ENCODE measurements at places on chromosomes 2 and 18.

DNA sequence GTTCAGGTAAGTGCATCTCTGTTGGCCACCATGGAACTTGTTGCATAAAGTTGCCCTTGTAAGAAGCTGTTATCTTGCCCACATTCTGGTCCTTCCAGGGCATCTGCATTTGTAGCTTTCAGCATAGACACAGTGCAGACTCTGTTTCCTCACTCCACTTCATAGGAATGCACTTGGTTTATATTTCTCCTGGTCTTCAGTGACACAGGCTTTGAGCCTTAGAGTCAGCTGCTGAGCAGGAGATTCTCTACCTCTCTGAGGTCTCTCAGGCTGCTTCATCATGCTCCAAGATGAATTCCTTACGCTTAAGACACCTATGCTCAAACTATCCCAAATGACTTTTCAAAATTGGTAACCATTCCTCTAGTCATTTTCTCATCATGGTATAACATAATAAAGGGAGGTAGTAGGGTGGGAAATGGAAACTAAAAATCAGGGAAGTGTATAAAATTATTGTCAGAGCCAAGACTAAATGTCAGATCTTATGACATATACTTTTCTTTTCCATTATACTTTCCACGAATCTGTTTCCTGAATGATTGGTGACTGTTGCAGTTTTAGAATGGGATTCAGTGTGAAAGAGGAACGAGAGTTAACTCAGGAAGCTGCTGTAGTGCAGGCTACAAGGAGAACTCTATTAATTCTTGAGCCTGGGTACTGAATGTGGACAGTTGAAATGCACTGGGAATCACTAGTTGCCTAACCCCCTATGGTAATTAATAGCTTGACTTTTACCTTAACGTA lies 72.0 kb downstream of the GALNT1 start:
- no peak for DNase-seq

DNA sequence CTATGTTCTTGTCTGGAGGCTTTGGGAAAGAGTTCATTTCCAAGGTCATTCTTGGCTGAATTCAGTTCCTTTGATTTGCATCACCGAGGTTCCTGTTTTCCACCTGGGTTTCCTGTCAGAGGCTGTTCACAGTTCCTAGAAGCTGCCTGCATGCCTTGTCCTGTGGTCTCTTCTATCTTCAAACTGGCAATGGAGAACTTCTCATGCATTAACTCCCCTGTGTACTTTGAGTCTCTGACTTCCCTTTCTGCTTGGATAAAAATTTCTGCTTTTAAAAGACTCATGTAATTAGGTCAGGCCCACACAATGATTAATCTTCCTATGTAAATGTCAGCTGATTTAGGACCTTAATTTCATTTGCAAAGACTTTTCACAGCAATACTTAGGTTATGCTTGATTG lies 499.3 kb upstream of the FANCL start:
- no peak for DNase-seq

DNA sequence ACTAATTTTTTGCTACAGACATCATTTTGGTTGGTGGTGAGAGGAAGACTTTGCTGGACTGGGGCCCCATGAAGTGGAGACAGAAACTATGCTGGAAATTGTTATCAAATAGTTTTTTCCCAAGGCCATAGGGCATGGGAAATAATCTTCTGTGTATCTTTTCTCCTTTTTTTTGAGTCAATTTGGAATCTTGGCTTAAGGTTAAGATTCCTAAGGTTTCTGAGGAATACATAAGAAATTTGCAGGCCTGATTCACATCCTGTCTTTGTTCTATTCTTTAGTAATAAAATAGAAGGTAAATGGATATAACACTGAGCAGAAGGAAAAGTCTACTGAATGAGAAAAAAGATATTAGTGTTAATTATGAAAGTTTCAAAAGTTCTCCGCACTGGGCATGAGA lies 16.6 kb downstream of the SMC6 start:
- no peak for DNase-seq

- DNase-seq, result no peak
Measured at GRCh38 chr2:97728091-97728731, 14.8 kb downstream of the ZAP70 start.

- DNase-seq, result no peak
Measured at GRCh38 chr18:67932271-67932670, 415.8 kb upstream of the DSEL start.

GRCh38 chr2:201313362-201313761 lies 43.8 kb downstream of the FLACC1 start:
- DNase-seq, result no peak

DNA sequence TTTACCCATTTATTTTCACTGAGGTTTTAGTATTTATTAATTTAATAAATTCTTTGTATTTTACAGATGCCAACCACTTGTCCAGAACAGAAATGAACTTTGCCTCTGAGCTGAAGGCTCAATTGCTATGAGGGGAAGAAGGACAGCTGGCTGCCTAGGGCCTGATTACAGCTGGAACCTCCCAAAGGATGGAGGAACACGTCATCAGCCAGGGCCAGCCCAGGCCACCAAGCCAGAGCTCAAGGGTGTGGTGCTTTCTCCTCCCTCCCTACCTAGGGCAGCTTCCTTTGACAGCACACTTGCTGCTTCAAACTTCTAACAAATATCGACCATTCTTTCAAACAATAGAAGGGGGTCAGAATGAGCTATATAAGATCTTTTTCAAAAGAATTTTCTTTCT lies 19.7 kb upstream of the RIOK3 start:
- DNase-seq, result no peak

GRCh38 chr18:8463791-8464190 lies 145.4 kb upstream of the RAB12 start:
- no peak for DNase-seq

DNA sequence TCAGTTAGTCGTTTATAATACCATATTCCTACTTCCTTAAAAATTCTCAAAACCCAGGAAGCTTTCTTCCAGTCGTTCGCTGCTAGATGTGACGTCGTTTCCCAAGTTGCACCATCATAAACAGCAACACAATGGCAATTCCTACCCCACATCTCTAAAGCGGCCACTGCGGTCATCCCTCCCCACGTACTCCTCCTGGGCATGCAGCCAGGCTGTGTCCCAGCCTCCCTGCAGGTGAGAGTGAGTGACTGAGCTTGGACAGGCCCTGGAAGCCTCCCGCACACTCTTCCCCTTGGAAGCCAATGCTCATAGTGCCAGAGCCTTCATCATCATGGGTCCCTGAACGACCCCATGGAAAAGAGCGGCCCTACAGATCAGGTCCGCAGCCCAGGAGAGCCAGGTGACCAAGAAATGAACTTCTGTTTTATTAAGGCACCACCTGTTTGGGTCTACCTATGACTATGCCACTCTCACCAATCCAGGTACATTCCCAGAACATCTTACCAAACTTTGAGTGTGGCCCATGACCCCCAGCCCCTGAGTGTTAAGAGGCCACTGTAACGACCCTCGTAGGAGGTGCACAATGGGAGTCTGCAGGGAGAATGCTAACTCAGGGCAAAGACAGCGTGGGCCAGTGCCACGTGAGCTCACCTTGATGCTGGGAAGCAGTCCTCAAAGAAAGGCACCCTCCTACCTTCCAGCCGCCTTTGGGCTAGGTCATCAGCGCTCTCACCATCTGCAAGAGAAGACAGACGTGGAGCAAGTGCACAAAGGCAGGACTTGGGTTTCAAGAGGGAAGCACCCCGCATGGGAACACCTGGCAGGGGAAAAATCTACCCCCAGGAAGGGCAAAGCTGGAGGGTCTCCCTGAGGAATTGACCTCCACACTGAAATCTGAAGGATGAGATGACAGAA lies 74.7 kb upstream of the RAB6C start:
- DNase-seq, result no peak

DNA sequence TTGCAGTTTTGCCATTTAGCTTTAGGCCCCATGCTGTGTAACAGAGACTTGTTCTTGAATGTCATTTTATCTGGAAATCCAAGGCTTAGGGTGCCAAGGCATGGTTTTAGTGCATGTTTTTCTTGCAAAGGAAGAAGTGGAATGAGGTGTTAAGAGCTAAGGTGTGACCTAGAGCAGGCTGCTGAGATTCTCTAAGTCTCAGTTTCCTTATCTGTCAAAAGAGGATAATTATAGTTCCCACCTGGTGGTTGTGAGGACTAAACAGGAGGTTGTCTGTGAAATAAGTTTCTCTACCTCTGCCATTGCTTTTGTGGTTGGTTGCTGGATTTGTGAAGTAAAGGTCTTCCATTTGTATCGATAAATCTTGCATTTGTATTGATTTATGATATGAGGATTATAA lies 82.0 kb downstream of the TANC1 start:
- no peak for DNase-seq

- DNase-seq, result no peak
Measured at GRCh38 chr2:13227578-13227977, 510.8 kb downstream of the TRIB2 start.

DNA sequence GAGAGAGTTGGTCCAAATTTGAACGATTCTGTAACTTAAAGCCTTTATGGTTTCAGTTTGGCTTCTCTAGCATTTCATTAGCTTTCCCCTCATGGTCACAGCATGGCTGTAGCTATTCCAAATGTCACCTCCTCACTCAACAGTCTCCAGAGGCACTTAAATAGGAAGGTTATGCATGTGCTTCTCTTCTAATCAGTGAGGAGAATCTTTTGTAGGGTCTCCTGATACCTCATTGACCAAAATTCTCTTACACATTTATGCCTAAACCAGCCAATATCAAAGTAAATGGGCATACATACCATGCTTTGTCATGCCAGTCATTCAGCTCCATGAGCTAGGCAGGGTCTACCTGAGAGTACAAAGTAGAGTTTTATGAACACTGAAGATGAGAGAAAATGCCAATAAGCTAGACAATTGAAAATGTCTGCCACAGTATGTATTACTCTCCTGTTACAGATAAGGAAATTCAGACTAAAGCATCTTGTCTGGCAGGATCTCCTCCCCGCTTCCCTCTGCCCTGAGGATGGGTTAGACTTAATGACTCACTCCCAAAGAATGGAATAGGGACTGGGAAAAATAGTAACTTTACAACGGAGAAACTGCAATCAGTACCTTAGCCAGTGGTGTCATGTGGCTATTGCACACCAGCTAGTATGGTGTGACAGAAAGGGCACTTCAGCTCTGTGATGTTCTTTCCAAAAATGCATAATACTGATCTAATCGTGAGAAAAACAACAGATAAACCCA lies 15.4 kb downstream of the DSG2 start:
- no peak for DNase-seq

- DNase-seq, result no peak
Measured at GRCh38 chr2:150663143-150663542, 175.7 kb upstream of the RND3 start.

DNA sequence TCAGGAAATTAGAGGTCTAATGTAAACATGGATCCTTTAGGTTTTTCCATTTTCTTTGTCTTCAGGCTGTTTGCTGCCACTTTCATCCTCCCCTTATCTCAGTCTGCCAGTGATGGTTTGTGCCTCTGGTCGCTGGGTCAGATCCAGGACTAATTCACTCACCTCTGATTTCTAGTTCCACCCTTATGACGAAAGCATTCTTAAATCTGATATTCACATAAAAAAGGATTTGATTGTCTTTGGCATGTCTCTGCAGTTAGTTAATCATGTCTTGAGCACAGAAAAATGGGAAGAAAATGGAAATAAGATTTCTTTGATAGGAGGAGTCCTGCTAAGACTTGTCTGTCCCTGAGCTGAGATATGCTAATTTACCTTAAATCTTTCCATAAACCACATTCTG lies 4.6 kb downstream of the IL1RL1 start:
- DNase-seq, result no peak

DNA sequence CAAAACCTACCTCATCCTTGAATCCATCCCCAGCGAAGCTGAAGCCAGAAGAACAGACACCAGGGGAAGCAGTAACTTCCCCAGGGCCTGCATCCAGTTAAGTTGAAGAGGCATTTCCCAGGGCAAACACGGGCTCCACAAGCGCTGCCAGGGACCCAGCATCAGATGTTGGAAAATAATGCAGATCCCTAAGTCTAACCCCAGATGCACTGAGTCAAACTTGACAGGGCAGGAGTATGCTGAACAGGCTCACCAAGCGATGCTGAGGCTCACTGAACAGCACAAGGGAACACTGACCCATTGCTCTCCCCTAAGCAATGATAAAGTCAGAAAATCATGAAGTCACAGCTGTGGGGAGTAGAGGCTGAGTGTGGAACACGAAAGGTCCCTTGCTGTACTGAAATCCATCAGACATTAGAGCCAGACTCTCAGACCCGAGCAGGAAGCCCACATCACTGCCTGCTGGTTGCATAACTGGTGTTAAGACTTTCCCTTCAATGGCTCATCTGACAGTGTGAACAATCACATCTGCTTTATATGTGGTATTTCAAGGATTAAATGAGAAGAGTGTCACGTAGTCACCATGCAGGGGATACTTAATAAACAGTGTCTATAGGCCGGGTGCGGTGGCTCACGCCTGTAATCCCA lies 36.2 kb downstream of the TNS1 start:
- DNase-seq, result no peak

DNA sequence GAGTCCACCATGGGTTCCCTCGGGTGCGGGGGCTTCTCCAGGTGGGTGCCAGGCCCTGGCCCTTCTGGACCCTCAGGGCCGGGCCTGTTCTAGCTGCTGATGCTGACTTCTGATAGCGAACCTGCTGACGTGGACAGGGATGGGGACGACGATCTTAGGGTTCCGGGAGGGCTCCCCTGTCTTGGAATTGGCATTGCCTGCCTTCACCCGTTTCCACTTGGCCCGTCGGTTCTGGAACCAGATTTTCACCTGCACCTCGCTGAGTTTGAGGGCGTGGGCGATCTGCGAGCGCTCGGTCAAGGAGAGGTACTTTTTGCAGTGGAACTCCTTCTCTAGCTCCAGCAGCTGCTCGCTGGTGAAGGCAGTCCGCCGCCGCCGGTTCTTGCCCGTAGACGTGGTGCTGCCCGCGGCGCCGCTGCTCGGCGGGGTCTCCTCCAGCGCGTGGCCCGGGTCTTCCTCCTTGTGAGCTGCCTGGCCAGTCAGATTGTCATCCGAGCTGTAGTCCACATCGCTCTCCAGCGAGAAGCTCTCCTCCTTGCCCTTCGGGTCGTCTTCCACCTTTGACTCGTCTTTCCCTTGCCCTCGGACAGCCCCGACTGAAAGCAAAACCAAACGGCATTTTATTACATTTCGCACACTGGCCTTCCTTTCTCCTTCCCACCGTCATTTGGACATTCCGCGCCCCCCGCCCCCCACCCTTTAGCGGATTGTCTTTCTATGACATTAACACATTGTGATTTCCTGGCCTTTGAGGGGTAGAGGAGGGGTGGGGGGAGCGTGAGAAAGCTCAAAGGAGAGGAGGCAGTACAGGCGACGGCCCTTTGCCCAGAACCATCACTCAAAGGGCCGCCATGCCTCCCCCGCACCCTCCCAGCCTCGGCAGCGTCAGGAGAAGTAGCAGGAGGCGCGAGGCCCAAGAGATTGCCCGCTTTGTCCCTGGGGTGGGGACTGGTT lies 2.1 kb downstream of the GBX2 start:
- DNase-seq, result no peak

GRCh38 chr2:20211860-20212458 lies 13.0 kb downstream of the SDC1 start:
- no peak for DNase-seq

GRCh38 chr2:21415234-21415633 lies 291.5 kb downstream of the TDRD15 start:
- DNase-seq, result no peak

GRCh38 chr2:240560480-240561324 lies 545 bp downstream of the DUSP28 start:
- peak; percentile 100 for DNase-seq
